ENCODE measurements at places on chromosomes 6 and 20. TPM values are rescaled to one million over a fixed set of nuclear protein-coding genes. Genes with fewer than 3 reads are reported as not detected.
A peak's percentile ranks its signal among the peaks of the same experiment; 100 is the strongest.

DNA sequence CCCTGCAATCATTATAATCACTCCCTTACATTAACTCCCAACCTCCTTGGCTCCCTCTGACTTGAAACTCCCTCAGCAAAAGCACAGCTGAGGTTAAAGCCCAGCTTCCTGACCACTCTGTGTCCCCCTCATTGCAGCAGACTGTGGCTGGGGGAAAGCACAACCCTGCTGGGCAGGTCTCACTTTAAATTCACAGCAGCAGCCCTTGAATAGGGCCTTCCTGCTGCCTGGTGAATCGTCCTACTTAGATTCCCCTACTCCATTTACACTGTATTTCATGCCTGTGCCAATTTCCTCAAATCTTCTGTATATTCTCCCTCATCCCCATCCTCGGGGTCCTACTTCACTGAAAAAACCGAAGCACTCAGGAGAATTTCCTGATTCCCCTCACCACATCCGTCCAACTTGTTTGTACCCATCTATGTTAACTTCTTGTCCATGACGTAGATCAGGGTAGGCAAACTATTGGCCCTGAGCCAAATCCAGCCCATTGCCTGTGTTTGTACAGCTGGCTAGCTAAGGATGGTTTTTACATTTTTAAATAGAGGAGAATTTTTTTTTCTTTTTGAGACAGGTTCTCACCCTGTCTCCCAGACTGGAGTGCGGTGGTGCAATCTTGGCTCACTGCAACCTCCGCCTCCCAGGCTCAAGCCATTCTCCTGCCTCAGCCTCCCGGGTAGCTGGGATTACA is 31.5 kb upstream of the GCM1 start:
- peak; percentile 47 for DNase-seq

DNA sequence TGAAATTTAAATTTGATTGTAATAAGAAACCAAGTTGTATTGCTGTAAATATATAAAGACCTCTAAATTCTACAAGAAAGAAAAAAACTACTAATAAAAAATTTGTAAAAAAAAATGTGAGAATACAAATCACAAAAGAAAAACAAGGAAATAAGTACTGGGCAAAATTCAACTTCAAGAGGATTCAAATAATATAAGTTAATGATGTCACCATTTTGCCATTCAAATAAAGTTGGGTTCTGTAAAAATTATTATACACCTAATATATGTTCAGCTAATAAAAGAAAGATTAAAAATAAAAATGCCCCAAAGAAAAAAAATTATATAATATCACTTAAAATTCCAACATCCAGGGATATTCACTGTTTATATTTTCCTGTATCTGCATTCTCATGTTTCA is 47.0 kb upstream of the BMP5 start:
- DNase-seq = no peak

GRCh38 chr6:139337830-139338229 is 36.6 kb downstream of the CITED2 start:
- no peak for DNase-seq

GRCh38 chr6:27293436-27294098 is 18.5 kb downstream of the POM121L2 start:
- no peak for DNase-seq

GRCh38 chr6:163790266-163790840 is 375.8 kb downstream of the QKI start:
- DNase-seq = no peak

DNA sequence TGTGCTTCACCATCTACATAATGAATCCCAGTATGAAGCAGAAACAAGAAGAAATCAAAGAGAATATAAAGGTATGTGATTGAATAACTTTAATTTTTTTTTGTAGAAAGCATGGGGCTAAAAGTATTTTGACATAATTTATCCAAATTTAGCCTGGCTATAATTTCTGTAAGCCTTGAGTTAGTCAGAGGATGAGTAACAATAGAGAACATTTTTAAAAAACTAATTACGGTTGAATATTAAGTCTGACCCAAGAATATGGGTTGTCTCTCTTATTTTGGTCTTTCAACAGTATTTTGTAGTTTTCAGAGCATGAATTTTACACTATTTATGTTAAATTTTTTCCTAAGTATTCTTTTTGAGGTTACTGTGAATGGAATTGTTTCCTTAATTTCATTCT is 2.5 kb downstream of the GMNN start:
- no peak for DNase-seq

GRCh38 chr20:1533059-1533458 is 24.4 kb downstream of the SIRPD start:
- peak; percentile 40 for DNase-seq

DNA sequence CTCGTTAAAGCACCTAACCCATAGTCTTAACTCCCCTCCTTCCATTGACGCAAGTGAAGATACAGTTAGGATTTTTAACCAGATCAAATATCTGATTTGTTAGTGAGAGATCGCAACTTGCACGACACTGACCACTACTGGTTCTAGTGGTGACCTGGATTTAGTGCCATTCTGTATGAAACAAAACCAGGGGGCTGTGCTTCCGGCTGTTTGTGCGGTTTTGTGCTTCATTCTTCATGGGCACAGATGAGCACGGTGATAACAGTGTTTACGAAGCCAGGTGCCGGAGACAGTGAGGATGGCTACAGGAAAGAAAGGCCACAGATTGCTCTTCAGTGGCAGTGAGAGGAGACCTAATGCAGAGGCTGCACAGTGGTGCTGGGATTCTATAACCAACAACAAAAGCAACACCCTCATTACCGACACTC is 75.5 kb downstream of the NOL4L start:
- peak; percentile 82 for DNase-seq

GRCh38 chr6:14466278-14466677 is 348.7 kb downstream of the CD83 start:
- DNase-seq = no peak

DNA sequence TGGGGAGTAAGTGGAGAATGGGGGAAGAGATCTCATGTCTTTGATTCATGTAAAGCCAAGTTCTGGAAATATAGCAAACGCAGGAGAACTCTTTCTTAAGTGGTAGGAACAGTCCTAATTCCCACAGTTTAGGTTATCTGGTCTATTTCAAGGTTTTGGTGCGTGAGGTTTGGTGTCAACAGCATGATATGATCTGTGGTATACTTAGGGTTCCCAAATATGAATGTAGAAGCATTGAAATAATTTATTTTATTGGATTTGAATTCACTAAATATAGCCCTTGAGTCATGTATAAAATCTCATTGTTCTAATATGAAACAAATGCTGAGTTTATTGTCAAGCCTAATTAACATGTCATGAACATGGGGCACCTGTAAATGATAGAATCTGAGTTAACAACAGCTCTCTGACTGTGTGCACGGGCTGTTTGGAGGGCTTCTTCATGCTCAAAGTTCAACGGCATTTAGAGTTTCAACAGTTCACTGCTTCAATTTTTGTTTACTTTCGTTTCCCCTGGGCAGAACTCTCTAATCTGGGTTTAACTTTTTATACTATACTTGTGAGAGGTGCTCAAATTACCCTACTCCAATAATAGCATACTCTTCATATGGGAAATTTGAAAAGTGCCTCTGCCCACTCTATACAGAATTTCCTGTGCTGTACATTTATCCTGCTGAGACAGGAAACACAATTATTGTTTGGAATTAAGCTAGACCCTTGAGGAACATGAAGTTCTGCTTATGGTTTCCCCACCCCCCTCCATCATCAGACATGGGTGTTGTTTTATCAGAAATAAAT is 236.3 kb upstream of the ZNF217 start:
- DNase-seq = peak; percentile 56

- DNase-seq = no peak
Observed at GRCh38 chr20:18856873-18857272, 43.3 kb downstream of the SCP2D1 start.

- DNase-seq = no peak
Observed at GRCh38 chr6:170402318-170403040, 95.9 kb downstream of the FAM120B start.

GRCh38 chr20:19867074-19867473 is 109.0 kb downstream of the RIN2 start:
- no peak for DNase-seq

- no peak for DNase-seq
Observed at GRCh38 chr20:8943631-8944030, 125.3 kb upstream of the PLCB4 start.

- DNase-seq = no peak
Observed at GRCh38 chr6:75486850-75487518, 6.6 kb downstream of the FILIP1 start.

- DNase-seq = no peak
Observed at GRCh38 chr6:5499644-5500306, 238.5 kb downstream of the FARS2 start.

- no peak for DNase-seq
Observed at GRCh38 chr6:28765978-28766351, 157.8 kb downstream of the TRIM27 start.

- no peak for DNase-seq
Observed at GRCh38 chr6:83853178-83854000, at the start of gene RIPPLY2. Gene RIPPLY2 (plus strand): TSS chr6:83853360. CDS start chr6:83853417, 57 bp downstream.

DNA sequence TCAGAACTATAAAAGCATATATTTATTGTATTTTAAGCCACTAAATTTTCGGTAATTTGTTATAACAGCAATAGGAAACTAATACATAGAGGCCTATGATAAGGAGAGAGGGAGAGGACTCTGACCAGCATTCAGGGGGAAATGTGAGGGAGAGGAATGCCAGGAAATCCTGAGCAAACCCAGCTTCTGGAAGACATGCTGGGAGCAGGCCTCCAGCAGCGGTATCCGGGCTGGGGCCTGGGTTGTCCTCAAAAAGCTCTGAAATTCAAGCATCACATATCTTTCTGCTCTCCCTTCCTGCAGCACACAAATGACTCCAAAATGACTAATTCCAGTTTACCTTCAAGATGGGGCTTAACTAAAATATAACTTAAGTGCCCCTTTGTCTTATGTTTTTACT is 33.4 kb upstream of the RIMS1 start:
- DNase-seq = no peak

DNA sequence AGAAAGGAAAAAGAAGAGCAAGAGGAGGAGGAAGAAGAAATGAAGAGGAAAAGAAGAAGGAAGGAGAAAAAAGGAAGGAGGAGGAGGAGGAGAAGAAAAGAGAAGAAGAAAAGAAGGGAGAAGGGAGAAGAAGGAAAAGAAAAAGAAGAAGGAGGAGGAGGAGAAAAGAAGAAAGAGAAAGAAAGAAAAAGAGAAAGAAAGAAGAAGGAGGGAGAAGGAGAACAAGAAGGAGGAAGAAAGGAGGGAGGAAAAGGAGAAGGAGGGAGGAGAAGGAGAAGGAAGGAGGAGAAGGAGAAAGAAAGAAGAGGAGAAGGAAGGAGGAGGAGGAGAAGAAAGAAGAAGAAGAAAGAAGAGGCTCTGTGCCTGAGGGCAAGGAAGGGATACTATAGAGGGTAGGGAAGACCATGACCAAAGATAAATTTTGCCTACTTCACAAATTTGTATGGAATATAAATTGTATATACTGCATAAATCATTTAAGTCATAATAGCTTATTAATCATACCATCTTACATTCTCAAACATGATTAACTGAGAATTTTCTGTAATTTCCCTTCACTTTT is 55.7 kb downstream of the SESN1 start:
- no peak for DNase-seq

GRCh38 chr6:110462884-110463481 is 13.4 kb downstream of the SLC22A16 start:
- no peak for DNase-seq

DNA sequence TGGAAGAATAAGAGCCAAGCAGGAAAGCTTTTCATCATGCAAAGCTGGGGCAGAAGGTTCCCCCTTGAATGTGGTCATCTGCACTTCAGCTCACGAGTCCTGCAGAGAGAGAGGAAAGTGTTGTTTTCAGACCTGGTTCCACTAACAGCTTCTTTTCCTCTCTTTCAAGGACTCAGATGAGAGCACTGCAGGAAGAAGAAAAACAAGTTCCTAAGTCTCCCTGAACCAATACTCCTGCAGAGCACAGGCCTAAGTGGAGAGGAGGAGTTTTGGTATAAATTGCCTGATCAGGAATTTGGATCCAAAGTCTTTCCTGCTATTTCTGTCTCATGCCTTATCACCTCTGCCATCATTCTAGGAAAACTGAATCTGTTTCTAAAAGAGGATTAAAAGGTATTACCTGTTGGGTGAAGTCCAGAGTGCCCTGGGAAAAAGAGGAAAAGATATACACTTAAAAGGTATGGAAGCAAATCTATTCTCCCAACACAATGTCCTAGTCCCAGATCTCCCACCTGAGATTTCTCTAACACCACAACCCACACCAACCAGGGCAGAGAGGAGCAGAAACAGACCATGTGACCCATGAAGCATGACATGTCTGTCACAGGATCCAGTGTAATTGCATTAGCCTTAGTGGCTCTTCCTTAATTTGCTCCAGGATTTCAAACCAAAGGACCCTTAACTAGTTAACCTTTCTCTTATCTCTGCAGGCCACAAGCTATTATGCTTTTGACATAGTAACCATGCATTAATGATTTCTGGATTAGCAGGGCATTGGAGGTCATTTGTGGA is 12.2 kb downstream of the HLA-DRB5 start:
- no peak for DNase-seq

GRCh38 chr6:41488433-41489119 is 57.6 kb upstream of the FOXP4 start:
- no peak for DNase-seq

DNA sequence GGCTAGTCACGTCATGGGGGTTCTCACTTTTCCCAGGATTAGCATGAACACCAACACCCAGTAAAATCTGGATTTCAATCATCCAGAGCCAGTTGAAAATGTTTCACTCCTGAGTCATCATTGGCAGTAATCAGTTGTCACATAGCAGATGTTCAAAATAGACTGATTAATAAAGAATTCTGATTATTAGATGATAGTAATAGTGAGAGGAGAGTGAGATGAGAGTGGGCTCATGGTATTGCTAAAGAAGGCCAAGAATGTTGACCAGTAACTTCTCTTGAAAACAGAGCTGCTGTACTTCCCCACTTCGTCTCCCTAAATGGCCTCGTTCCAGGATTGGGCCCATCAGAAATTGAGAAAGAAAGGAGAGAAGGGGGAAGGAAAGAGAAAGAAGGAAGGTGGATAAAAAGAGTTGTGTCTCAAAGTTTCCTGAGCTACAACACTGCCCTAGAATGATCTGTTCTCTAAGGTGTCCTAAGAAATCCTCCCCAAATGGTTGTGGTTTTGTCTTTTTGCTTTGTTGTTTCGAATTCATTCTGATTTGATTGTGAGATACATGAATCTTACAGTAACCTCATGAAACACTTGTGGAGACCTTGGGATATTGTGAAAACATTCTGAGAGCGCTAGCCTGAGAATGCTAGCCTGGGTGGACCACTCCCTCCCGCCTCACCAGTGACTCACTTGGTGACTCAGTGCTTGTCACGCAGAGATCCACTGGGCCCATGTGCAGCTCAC is 502.2 kb upstream of the JARID2 start:
- DNase-seq = peak; percentile 63

GRCh38 chr20:23255716-23256385 is 94.7 kb upstream of the NXT1 start:
- no peak for DNase-seq

HLA-DQA2 gene
- total RNA-seq = not detected

BANF2 gene
- total RNA-seq = not detected

ELOVL2 gene
- total RNA-seq = not detected

SSTR4 gene
- total RNA-seq = not detected

NCOA6 gene
- total RNA-seq = 26.9 TPM

BMP7 gene
- not detected for total RNA-seq

TMEM217 gene
- 3.2 TPM for total RNA-seq

NR2E1 gene
- not detected for total RNA-seq

KCNK5 gene
- 12.0 TPM for total RNA-seq

SIGLEC1 gene
- not detected for total RNA-seq
